ENCODE measurements at places on chromosomes 3 and 15.

GRCh38 chr3:179697736-179698332, 45.0 kb downstream of the USP13 start:
- no peak for DNase-seq

- no peak for DNase-seq
These were observed 109.8 kb upstream of the RASGRP1 start for GRCh38 chr15:38674448-38674847.

DNA sequence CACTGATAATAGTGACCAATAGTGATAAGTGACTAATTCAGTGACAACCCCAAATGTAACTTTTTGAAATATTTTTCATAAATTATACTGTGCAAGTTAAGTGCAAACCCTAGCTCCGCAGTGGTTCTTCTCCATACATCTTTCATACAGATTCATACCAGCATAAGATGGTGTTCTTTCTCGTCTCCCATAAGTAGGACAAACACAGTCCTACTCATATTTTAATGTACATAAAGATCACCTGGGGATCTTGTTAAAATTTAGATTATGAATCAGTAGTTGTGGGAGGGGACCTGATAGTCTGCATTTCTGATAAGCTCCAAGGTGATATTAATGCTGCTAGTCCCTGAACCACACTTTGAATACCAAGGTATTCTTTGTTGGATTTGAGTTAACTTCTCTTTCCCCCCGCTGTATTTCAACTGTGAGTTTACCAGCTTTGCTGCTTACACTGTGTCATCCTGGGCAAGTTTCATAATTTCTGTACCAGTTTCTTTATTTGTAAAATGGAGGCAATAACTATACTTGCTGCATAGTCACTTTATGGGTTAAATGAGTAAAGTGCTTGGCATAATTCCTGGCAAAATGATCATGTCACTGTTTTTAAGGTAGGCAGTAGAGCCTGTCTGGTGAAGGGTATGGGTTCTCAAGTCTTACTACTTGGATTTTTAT, 34.7 kb upstream of the C3orf38 start:
- no peak for DNase-seq

DNA sequence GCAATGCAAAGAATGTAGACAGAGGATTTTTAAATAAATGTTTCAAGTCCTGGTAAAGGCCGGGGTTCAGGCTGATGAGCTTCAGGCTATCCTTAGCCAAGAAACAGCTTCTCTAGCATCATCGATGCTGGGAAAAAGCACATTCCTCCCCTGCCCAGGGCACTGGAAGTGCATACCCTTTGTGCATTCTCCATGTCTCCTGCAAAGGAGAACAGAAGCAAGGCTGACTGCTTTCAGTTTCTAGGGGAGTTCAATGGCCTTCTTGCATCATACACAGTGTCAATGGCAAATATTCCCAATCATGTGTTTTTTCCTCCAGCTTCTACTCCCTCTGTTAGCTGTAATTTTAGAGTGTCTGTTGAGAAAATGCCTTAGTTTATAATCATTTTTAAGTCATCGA, 59.9 kb downstream of the GPR176 start:
- no peak for DNase-seq

DNA sequence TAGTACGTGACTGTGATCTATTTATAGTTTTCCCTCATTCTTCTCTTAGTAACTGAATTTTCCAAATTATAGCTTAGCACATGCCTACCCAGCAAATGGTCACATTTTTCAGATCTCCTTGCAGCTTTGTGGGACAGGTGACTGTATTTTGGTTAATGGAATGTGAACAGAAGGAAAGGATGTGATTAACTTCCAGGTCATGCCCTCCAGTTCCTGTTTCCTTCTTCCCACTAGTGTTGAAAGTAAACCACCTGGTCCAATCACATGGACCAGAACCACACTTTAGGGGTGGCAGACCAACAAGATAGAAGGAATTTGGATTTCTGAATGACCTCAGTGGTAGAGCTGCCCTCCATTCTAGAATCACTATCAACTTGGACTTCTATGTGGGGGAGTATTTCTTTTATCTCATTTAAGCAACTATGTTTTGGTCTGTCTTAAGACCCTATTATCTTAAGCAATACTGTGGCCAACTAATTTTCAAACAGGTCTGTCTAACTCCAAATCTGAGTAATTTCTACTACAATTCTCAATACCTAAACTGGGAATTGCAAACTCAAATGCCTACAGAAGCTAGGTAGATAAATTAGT, 76.0 kb upstream of the TSC22D2 start:
- DNase-seq, result no peak

DNA sequence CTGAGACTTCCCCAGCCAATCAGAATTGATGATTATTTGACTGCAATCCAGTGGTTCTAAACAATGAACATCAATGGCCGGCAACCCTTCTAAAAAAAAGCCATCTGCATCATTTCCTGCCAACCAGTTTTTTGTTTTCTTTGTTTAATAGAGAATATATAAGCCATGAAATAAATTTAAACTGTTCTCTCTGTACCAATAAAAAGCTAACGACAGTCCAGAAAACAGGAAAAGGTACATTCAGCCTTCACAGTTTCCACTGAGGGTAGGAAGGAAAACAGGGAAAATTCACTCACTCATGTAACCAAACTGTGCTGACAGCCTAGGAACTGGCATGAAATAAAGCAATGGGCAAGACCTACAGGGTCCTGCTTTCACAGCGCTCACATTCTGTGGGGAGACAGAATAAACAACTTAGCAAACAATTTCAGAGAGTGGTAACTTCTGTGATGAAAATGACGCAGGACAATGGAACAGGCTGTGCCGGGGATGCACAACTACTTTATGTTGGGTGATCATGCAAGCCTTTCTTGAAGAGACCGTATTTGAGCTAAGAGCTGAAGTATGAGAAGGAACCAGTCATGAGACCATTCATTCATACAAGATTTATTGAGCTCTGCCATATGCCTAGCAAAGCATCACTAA, 630.1 kb downstream of the MAGI1 start:
- DNase-seq, result no peak

- no peak for DNase-seq
These were observed 276.2 kb upstream of the PLSCR5 start for GRCh38 chr3:146881356-146881755.

GRCh38 chr15:63775303-63775702, 58.4 kb downstream of the HERC1 start:
- no peak for DNase-seq

- no peak for DNase-seq
These were observed 150.6 kb downstream of the ADAMTS17 start for GRCh38 chr15:100191161-100191560.

DNA sequence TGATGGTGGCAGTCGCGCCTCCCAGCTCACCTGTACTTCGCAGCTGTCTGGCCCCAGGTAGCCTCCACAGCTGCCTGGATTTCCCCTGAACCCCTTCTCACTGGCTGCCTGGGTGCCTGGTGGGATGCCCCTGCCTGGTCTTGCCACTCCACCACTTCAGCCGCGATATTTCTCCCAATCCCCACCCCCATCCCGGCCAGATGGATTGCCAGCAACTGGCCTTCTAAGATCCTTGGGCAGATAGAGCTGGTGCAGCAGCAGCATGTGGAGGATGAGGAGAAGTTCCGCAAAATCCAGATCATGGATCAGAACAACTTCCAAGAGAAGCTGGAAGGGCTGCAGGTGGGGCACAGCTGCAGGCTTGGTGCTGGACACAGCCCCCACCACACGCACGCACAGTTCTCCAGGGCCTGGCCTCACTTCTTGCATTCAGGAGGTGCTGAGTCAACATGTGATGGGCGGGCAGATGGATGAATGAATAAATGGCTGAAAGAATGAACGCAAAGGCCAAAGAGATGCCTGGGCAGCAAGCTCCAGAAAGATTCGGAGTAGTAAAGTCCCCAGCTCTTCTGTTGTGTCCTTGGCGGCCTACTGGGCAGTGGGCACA, 35.7 kb downstream of the DNAH1 start:
- DNase-seq, result no peak

DNA sequence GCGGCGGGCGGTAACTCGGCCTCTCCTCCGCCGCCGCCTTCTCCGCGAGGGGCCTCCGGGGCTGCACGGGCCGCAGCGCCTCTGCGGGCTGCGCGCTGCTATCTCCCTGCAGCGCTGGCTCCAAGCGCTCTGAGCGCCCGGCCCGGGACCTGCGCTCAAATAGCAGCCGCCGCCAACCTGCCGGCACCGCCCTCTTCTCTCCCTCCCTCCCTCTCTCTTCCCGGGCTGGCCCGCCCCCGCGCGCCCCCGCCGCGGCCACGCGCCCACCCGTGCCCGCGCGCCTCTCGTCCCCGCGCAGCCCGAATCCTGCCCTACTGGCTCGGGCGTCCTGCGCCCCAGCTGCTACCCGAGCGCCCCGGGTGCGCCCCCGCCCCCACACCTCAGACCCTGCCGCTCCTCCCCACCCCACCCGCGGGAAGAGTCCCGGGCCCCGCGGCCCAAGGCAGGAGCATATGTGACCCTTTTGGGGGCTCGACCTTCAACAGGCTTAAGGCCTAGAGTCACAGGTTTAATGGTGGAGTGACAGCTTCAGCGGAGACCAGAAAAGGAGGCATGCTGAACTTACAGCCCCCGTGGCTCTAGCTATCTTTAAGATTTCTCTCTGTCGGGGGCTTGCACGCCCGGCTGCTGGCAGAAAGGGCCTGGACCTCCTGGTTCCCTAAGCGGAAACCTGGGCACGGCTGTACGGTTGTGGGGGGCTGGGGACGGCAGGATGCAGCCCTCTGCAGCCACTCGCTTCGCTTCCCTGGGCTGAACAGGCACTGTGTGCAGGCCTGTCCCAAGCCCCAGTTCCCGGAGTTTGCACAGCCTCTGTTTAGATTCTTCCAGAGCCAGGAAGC, at the start of gene CACNA2D2:
Gene CACNA2D2 (minus strand): TSS at position 131 of the 839 bp plus-strand sequence. CDS start 211 bp downstream, outside the sequence.
- no peak for DNase-seq

- DNase-seq, result no peak
These were observed 11.2 kb downstream of the ATP8B4 start for GRCh38 chr15:50107591-50108408.

- DNase-seq, result no peak
These were observed 3.2 kb upstream of the SIAH2 start for GRCh38 chr3:150765949-150766720.

GRCh38 chr3:60289341-60290121, 961.7 kb downstream of the FHIT start:
- DNase-seq, result no peak

DNA sequence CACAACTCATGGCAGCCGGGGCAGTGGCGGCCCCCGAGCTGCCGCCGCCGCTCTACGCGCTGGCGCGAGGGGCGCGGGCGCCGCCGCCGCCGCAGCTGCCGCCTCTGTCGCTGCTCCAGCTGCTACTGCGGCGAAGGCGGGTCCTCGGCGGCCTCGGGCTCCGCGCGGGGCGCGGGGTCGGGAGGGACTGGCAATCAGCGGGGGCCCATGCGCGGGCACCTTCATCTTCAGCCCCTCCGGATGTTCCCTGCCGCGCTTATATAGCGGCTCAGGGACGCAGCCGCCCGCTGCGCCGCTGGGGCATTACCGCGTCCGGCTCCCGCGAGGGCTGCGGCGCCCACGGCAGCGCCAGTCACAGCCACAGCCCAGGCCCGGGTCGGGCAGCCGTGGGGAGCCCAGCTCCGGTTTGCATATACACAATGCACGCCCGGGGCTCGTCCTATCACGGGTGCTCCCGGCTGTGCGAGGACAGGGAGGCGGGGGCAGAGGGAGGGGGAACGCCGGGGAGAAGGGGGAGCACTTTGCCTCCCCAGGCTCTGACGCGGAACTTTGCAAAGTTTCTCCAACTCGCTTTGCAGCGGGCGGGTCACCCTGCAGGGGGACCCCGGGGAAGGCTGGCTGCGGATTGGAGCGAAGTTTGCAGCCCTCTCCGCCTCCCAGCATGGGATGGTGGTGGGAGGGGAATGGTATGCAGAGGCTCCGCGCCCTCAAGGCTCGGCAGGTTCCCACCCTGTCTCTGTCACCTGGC, at the start of gene VGLL3:
Gene VGLL3 (minus strand): TSS at position 416 of the 748 bp plus-strand sequence. CDS start 406 bp downstream, at position 10.
- DNase-seq, result no peak

DNA sequence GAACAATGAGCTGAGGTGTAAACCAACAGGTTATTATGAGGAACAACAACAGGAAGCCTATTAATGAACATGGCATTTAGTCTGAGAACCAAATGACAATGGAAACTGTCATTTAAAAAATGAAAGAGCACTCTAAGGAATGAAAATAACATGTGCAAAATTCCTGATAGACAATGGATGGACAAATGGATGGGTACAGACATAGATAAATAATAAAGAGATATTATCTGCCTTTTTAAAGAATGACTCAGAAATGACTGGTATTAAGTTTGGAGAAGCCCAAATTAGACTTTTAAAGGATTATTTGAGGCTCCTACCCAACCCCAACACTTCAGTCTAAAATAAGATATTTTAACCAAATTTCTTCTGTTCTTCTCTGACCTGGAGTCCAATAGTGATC, 650.5 kb upstream of the ZNF385D start:
- DNase-seq, result no peak

DNA sequence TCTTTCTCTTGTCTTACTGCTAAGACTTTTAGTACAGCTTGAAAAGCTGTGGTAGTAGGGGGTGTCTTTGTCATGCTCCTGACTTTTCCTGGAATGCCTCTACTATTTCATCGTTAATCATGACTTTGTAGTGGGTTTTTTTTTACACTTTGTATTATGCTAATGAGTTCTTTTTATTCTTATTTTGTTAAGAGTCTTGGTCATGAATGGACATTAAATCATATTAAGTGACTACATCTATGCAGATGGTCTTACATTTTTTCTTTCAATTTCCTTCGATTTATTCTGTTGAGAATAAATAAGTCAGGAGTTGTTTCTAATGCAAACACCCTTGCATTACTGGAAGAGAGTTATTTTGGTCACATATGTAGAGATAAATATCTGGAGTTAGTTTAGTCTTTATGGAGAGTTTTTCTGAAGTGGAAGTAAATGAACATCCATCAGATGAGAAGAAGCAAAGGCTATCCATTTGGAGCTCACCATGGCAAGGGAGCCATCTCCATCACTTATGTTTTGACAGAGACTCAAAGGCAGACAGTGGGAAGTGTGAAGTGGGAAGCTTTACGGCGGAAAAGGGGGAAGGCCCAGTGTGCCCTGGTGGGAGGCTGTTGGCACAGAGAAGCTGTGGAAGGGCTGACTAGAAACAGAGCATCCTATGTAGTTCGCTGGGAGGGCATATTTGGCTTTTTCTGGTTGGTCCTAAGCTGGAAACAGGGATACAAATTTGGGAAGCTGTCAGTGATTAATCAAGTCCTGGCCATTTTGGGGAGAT, 73.1 kb upstream of the PRR23E start:
- DNase-seq, result no peak

DNA sequence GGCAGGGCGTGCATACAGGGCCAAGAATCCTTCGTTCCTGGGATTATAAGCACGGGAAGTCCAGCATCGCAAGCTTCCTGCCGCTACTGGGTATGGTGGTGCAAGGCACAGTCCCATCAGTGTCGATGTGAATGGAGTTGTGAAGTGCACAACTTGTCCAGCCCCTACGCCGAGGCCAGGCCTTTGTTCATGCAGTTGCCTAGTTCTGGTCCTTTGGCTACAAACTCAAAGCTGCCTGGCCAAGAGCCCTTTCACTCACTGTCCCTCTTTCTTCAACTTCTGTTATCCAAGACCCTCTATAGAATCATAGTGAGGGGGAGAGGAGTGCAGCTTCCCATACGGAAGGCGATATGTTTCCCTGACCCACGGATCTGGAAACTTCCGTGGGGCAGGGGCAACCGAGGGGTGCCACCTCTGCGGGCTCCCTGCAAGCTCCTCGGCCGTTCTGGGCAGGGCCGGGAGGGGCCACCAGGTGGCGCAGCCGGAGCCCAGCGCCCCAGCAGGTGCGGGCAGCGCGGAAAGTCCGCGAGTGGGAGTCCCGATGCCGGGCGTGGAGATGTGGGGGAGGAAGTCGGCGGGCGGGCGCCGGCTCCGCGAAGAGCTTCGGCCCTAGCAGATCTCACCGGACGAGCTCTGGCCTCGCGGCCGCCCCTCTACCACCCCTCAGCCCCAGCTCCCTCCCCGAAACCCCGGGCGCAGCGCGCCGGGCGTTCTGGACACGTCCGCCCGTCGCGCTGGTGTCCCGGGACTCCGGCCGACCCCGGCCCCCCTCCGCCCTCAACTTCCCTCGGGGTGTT, 693 bp downstream of the RASGRP1 start:
- DNase-seq, result peak; percentile 73
